Stimulated activated CD8-positive, alpha-beta memory T cell treated with anti-CD3 and anti-CD28 coated beads, Interleukin-15, amount 100 ng/mL, for 4 hours (primary cell): ENCODE measurements at places on chromosomes 16 and 17.

DNA sequence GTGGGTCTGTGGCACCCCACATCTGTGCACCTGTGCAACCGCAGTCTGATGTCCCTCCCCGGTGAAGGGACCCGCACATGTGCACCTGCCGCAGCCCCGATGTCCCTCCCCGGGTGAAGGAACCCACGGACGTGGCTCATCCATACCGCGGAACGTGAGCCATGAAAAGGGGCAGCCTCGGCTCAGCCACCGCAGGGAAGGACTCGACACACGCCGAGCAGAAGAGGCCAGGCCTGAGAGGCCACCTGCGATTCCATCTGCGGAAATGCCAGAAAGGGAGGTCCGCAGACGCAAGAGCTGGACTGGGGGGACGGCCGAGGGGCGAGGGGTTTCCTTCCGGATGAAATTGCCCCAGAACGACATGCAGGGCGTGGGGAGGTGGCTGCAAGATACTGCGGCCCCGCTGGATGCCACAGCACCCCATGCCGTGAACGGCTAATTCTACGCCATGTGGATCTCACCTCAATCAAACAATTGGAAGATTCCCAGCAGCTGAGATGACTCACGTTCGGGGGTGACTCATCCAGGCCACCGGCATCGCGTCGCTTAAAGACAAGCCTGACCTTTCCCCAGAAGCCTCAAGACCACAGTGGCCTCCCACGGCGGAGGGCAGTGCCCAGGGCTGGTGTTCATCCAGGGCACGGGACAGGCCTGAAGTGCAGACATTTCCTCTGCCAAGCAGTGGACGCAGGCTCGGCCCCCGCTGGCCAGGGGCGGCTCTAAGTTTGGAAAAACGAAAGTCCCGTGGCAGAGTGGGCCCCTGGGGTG is 21.0 kb downstream of the SOX8 start:
- peak; percentile 60 for DNase-seq

GRCh38 chr17:13462146-13462545 is 139.6 kb downstream of the HS3ST3A1 start:
- DNase-seq: no peak

DNA sequence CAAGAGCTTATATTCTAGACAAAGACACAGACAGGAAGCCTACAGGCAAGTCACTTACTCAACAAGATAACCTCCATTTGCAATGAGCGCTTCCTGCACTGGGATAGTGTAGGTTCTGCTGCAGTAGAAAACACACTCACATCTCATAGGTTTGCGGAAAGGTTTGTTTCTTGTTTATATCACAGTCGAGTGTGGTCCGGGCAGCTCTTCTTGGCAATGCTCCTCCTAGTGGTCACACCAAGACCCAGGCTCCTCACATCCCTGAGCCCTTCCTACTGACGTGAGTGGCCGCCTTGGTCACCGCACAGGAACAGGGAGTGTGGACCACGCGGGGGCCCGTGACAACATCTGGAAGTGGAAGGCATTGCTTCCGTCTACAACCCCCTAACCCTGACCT is 48.0 kb upstream of the RBFOX3 start:
- no peak for DNase-seq

DNA sequence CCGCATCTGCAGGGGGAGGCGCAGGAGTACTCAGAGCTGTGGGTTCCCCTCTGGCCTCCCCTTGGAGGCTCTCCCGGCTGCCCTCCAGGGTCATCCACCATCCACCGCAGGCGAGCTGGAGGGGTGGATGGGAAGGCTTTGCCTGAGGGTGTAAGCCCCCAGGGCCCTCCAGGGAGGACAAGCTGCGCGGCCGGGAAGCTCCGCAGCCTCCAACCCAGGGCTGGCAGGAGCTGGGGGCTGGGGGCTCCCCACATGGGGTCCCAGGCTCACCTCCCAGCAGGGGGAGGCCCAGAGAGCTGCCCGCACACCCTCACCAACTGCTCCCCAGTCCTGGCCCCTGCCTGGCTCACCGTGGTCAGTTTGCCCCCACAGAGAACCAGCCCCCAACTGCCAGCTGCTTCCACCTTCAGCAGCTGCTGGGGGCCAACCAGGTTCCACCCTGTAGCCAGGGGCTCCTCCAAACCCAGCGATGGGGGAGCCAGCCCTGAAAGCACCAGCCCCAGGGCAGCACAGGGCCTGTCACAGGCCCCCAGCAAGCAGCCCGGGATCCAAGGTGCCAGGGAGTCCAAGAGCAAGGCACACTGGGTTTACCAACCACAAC is 19.8 kb upstream of the CHMP6 start:
- DNase-seq: no peak

DNA sequence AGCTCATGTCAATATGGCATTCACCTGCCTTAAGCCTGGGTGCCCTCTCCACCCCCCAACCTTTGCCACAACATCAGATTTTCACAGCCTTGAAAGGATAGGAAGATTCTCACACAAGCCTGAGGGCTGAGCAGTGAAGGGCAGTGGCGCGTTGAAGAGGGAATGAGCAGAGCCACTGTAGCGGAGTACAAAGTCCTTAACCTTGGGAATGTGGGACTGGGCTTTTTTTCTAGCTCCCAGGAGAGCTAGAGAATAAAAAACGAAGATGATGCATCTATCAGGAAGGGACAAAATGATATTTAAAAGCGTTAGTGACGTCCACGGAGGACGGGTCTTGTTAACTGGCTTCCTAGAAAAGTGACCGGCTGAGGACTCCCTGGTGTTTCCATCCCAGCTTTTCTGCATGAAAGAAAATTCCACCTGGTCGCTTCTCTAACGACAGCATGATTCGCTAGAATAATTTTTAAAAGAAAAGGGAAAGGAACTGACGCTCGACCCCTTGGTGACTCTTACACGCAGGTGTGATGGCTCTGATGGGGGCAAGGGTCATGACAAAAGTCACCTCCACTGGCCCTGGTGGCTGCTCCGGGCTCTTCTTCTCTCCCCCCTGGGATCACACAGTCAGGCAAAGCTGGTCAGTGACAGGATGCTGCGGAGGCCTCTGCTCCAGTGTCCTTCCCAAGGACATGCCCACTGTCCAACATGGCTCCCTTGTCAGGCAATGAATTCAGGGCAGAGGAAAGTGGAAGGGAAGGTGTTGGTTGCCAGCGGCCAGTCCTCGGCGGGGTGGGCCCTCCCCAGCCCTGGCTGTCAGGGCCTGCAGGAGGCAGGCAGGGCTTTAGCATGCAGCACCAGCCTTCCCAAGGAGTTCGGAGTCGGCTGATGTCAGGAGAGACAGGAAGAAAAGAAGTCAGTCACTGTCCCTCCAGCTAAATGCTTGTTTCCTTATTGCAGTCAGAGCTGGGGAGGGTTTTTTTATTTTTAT is 58.4 kb upstream of the IRX3 start:
- no peak for DNase-seq

GRCh38 chr17:30376621-30377452 is 1.9 kb upstream of the CPD start:
- DNase-seq: peak; percentile 20

DNA sequence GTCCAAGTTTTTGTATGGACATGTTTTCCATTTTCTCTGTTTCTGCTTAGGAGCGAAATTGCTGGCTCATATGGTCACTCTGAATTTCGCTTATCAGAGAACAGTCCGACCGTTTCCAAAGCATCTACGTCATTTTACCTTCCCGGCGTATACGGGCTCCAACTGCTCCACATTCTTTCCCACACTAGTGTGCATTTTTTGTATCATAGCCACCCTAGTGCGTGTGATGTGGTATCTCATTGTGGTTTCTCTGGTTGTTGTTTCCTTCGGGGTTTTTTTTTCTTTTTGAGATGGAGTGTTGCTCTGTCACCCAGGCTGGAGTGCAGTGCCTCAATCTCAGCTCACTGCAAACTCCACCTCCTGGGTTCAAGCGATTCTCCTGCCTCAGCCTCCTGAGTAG is 31.0 kb upstream of the BHLHA9 start:
- no peak for DNase-seq

- no peak for DNase-seq
These were observed 7.6 kb downstream of the MRM1 start for GRCh38 chr17:36608794-36609497.

- no peak for DNase-seq
These were observed 5.9 kb downstream of the KDM6B start for GRCh38 chr17:7839876-7840261.

- no peak for DNase-seq
These were observed 19.6 kb upstream of the IRX5 start for GRCh38 chr16:54911079-54911478.

DNA sequence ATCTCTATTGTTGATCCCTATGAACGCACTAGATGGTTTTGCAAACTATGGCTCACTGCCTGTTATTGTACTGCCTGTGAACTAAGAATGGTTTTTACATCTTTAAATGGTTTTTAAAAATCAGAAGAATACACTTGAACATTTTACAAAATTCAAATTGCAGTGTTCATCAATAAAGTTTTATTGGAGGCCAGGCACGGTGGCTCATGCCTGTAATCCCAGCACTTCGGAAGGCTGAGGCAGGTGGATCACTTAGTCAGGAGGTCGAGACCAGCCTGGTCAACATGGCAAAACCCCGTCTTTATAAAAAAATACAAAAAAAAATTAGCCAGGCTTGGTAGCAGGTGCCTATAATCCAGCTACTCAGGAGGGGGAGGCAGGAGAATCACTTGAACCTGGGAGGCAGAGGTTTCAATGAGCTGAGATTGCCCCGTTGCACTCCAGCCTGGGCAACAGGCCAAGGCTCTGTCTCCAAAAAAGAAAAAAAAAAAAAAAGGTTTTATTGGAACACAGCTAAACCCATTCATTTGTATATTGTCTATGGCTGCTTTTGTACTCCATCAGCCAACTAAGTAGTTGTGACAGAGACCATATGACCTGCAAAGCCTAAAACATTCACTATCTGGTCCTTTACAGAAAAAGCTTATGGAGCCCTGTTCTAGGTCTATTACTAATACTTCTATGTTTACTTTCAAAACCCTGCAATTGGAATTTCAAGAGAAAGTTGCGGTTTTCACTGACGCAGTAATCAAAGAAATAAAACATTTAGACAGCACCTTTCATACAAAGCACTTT is 18.9 kb downstream of the IKZF3 start:
- DNase-seq: no peak

- no peak for DNase-seq
These were observed 19.7 kb downstream of the FBXO31 start for GRCh38 chr16:87363771-87364455.

DNA sequence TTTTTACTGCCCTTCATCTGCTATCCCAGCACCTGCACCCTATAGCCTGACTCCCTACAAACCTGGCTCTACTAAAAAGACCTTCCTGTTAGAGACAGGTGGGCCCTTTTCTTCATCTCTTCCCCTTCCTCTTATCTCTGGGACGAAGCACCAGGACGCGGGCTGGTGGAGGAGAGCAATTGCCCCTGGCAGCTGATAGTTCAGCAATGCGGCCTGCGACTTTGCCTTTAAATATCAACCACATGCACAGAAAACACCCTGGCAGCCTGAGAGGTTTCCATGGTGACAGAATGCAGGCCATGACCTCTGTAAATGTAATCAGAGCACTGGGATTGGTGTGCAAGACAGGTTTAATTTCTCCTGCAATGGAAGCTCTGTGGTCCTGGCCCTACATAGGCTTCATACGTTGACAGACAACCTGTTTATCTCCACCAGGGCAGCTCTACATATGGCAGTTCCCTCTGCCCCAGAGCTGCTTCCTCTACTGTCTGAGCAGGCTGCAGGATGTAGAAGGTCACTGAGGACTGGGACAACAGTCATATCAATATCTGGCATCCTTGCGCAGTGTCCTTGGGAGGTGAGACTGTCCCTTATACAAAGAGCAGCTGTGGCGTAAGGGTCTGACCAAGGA is 10.0 kb upstream of the SKAP1 start:
- no peak for DNase-seq

DNA sequence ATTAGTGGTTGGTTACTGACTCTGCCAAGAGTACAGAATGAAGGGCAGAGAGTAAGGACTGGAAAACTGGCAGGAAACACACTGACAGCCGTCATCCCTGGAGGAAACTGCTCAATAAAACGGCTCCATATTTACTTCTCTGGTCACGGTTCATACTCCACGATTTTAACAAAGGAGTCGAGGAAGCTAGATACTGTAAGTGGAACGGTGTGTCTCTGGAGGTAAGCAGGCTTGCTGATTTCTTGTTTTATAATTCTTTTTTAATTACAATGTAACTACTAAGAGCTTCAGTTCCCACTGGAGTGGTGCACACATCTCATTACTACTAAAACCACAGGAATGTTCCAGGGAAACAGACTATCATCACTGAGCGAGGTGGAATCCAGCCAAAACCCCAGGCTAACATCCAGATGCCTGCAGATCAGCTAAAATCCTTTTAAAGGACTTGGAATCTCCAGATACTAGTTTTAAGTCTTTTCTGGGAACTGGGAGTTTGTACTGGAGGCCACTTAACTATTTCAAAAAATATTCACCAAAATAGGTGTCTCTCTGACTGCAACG is 17.8 kb downstream of the SERPINF1 start:
- DNase-seq: no peak

GRCh38 chr17:77002103-77003045 is 134.2 kb downstream of the MGAT5B start:
- DNase-seq: no peak
